ENCODE measurements at places on chromosomes 11 and 22.

DNA sequence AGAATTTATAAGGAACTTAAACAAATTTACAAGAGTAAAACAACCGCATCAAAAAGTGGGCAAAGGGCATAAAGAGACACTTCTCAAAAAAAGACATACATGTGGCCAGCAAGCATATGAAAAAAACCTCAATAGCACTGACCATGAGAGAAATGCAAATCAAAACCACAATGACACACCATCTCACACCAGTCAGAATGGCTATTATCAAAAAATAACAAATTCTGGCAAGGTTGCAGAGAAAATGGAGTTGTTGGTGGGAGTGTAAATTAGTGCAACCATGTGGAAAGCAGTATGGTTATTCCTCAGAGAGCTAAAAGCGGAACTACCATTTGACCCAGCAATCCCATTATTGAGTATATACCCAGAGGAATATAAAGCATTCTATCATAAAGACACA is 866.8 kb upstream of the TENM4 start:
- no peak for DNase-seq

DNA sequence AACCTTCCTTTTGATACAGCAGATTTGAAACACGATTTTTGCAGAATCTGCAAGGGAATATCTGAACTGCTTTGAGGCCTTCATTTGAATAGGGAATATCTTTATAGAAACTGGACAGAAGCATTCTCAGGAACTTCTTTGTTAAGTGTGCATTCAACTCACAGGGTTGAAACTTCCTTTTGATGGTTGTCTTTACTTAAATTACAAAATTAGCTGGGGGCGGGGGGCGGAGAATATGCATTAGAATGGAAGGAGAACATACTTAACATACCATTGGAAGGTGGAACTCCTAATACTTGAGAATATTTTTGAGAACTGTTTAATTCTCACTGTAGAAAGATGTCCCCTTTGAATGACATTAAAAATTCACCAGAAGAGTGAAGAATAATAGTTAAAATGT is 104.4 kb downstream of the TRIM51G start:
- no peak for DNase-seq

GRCh38 chr11:27977031-27977430 is 130.9 kb downstream of the KIF18A start:
- no peak for DNase-seq

DNA sequence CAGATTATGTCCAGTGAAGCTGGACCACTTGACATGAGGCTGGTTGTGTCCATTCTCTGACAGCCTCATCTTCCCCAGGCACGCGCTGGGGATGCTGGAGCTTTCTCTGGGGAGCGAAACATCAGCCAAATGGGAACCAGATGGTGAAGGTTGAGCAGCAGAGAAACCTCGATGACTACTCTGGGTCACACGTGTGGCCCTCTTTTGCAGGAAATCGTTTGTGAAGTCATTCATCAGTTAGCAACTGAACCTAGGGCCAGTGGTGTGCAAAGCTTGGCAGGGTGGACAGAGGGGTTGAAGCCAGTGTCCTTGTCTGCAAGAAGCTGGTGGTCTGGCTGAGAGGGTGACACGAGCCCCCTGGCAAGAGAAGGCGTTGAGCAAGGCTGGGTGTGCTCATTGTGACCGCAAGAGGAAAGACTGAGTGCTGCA is 109.8 kb downstream of the ZBTB16 start:
- DNase-seq, result no peak

DNA sequence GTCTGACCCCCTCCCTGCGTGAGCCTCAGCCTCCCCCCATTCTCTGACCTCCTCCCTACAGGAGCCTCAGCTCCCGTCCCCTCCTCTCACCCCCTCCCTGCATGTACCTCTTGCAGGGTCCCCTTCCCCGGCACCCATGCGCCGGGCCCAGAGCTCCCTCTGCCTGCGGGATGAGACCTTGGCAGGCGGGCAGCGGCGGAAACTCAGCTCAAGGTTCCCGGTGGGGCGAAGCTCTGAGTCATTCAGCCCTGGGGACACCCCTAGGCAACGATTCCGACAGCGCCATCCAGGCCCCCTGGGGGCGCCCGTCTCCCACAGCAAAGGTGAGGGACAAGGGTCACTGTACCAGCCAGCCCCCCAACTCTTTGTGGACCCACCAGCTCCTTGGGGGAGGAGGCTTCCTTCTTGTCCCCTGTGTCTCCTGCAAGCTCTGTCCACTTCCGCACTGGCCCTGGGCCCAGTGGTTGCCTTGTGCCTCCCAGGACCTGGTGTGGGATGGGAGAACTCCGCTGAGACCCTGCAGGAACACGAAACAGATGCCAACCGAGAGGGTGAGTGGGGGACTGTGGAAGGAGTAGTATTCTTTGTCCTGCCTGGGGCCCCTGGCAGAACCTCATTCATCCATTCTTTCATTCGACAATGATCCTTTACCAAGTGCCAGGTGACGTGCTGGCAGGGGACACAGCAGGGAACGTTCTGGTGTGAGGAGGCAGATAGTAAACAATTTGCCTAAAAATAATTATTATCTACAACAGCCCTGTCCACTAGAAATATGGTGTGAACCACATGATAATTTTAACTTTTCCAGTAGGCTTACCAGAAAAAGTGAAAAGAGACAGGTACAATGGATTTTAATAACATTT is 3.7 kb upstream of the RPS6KA4 start:
- DNase-seq, result peak; percentile 86

DNA sequence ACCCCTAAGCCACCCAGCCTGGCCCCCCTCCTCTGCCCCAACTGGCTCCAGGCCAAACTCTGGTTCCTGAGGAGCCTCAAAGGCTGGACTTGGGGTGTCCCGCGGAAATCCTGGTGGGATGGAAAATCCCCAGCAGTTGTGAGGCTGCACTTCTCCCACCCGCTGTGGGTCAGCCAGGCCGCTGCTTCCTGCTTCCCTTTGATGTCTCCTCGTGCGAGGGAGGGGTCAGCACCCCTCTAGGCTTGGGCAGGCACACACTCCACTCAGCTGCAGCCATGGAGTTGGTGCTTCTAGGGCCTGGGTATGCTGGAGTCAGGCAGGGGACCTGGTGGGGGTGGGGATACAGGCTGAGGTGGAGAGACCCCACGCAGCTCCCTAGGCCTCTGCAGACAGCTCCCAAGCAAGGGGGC is 12.0 kb downstream of the KCNQ1OT1 start:
- peak; percentile 59 for DNase-seq

DNA sequence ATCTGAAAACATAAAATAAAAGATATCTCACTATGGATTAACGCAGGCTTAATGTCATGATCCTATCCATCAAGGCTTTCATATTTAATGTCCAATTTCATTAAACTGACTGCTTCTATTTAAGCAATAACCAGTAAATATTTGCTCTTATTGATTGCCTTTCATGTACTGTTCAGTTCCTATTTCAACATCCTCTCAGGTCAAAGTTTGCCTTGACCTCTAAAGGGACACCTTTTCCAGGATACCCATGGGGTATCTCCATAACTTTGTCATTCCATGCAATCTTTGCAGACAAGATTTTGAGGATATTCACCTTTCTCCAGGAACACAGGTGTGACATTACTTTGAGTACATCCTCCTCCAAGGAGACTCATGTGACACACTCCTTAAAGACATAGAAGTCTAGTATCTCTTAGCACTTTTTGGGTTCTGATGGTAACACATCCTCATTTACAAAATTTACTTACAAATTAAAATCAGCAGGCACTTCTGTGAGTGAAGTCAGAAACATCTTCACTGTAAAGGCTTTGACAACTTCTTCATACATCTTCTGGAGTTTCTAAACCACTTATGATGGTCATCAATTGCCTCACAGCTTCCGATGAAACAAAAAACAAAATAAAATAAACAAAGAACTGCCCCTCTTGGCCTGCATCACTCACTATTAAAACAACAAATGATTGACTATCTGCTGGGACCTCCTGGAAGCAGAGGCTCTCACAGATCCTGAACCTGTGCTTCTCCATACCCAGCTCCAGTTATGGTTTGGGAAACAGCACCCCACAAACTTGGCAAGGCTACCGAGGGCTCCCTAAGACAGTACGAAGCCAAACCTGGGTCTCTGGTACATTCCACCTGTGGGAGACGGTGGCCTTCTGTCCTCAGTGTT is 7.0 kb upstream of the SLC22A25 start:
- no peak for DNase-seq

DNA sequence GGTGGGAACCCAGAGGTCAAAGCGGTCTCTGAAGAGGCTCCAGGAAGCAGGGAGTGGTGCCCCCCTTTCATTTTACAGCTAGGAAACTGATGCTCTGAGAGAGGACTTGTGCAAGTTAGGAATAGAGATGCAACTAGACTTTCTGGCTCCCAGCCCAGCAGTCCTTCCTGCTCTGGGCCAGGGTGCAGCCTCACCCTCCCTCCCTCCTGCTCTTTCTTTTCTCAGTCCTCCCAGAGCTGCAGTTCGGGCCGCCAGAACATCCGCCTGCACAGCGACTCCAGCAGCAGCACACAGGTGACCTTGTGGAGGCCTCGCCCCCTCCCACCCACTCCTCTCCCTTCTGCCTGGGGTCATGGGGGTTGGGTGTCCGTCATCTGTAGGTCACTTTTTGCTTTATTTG is 51.5 kb downstream of the LHFPL7 start:
- peak; percentile 85 for DNase-seq

DNA sequence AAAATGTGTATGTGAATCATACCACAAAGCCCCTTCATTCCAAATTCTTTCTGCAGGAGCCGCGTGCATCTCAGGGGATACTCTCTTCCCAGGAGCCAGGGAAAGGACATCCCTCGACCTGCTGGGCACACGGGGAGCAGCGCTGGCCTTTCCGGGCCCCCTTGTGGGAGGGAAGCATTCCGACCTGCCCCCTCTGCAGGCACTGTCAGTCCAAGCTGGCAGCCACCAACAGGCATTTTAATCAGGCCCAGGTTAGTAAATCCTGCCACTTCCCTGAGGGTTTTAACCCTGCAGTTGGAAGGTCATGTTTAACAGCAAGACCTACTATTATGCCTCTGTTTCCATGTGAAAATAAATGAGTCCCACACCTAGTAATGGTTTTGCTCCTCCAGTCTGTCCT is 391.5 kb downstream of the SHANK2 start:
- DNase-seq, result no peak

- DNase-seq, result no peak
These were observed 1402.6 kb downstream of the FAM181B start for GRCh38 chr11:81331088-81331487.

Measured in cardiac septum (tissue), 1 donor.